NCI-H187 (cell line): ENCODE measurements at places on chromosomes 13 and 19.

GRCh38 chr13:62065016-62065415, 649.4 kb upstream of the PCDH20 start:
- no peak for DNase-seq

DNA sequence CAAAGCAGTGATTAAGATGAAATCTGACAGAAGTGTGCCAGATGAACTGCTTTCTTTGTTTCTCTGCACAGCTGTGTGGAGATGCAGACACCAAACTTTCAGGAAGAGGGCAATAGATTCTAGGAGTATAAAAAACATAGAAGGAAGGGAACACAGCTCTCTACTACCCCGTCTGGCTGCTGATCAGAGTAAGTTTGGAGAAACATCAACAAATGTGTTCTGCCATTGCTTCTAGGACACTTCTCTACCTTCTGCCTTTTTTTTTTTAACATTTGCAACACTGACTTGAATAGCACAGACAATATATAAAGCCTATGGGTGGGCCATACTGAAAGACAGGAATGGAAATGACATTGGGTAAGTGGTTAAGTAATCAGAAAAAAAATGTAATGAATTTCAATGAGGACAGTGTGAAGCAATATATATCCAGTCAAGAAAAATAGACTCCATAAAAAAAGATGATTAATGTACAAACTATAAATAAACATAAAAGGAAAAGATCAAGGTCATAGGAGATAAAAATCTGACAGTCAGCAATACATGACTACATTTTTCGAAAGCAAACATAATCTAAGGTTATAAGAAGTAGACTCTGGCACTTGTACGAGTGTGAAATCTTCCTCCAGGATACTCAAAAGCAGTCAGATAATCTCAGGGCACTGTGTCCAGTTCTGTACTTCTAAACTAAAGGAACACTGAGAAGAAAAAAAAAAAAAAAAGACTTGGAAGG, 21.4 kb downstream of the NUFIP1 start:
- no peak for DNase-seq

DNA sequence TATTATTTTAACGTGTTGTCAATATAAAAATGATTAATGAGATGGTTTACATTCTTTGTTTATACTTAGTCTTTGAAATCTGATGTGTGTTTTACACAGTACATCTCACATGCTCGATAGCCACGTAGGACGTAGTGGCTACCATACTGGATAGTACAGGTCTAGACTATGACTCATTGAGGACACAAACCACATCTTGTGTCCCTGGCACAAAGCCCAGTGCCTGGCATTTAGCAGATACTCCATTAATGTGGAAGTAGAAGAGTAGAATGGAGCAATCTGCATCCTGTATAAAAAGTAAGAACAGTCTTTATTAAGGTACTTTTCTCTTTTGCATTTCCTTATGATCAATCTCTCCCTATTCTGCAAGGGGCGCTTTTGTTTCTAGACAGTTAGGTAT, 49.0 kb upstream of the FRY start:
- no peak for DNase-seq

DNA sequence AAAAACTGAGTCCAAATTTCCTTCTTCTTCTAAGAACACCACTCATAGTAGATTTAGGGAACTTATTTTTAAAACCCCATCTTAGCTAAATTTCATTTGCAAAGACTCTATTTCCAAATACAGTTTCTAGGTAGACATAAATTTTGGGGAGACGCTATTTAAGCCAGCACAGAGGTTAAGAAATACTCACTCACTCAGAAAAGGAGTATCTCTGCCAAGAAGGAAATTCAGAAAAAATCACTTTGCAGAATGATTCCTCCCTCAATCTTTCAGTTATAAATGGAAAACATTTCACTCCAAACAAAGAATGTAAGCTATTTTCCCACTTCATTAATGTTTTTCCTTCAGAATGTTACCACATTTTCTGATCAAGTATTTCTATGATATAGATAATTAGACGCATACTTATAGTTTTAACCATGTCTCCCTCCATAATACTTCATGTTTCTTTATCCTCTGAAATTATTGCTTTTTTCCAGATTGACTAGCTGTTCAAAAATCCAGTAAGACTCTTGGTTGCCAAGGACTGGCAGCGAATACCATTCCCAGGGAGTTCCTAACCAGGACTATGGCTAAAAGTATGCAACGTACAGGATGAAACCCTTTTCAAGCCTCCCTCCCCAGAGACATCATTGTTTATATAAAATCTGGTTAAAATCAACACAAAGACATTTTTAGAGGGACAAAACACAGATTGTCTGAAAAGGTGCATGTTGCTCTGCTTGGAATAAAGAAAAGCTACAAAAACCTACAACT, 52.5 kb upstream of the RXFP2 start:
- DNase-seq: no peak

- DNase-seq: no peak
Observed at GRCh38 chr13:26716984-26717383, 43.6 kb downstream of the GPR12 start.

DNA sequence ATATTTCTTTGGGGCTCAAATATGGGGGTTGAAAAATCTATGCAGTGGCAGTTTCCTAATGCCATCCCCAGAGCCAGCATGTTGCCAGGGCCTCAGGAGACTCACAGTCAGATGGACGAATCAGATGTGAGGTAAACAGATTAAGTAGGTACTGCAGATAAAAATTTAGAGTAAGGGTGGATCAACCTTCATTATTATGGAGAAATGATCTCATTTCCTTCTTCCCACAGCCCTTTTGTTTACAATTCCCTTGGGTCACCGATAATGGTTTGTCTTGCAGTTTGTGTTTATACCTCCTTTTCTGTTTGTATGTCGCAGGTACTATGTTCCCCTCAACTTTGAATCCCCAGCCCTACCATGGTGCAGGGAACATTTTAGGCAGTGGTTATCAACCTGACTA, 20.0 kb downstream of the DIAPH3 start:
- DNase-seq: no peak
